ENCODE measurements at places on chromosomes 1 and 21.

DNA sequence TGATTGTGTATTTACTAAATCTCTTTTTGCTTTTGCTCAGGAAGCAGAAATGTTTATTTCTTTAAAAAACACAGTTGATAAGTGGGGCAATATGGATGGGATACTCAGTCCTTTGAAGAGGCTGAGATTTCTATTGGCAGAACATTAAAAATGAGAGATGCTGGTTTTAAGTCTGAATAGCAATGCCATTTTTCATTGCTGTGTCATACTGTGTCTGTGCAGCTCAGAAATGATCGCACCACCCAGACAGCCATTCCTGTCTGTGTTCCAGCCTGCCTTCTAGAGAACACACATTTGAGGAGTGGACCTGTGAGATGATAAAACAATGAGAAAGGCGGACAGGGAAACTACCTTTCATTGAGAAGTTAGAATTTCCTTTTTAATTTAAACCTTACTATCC lies 231.2 kb upstream of the USP24 start:
- no peak for DNase-seq

DNA sequence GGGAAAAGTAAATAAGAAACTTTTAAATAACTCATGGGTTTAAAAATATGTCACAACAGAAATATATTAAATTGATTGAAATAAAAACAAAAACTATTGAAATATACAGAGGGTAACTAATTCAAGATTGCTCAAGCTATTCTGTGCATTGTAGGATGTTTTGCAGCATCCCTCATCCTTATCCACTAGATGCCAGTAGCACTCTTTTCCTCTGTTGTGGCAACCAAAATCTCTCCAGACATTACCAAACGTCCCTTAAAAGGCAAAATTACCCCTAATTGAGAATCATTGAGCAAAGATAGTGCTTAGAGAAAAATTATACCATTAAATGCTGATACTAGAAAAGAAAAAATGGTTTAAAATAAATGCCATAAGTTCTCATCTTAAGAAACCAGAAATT lies 682.6 kb downstream of the RWDD3 start:
- DNase-seq = no peak

DNA sequence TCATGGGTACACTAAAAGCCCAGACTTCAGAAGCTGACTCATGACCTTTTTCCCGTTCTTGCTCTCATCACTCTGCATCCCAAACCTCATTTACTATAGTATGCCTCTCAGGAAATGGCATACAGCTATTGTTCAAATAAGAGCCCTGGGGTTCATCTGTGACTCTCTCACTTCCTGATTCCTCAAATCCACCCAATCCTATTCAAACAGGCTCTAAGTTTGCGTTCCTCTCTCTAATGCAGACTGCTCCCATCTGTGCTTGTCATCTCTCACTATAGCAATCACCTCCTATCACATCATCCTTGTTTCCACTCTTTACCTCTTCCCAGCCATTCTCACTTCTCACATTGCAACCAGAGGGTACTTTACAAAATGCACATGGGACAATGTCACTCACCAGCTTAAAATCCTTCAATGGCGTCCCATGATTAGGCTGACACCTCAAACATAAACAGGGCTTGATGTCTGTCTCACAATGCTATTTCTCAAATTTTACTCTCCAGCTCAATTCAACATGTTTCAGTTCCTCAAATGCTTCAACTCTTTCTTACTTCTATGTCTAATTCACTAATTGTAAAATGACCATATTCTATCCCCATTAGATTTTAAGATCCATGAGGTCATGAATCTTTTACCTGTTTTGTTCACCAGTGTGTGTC lies 408.4 kb downstream of the NTNG1 start:
- no peak for DNase-seq

GRCh38 chr1:16138772-16139221 lies 17.1 kb downstream of the EPHA2 start:
- no peak for DNase-seq

DNA sequence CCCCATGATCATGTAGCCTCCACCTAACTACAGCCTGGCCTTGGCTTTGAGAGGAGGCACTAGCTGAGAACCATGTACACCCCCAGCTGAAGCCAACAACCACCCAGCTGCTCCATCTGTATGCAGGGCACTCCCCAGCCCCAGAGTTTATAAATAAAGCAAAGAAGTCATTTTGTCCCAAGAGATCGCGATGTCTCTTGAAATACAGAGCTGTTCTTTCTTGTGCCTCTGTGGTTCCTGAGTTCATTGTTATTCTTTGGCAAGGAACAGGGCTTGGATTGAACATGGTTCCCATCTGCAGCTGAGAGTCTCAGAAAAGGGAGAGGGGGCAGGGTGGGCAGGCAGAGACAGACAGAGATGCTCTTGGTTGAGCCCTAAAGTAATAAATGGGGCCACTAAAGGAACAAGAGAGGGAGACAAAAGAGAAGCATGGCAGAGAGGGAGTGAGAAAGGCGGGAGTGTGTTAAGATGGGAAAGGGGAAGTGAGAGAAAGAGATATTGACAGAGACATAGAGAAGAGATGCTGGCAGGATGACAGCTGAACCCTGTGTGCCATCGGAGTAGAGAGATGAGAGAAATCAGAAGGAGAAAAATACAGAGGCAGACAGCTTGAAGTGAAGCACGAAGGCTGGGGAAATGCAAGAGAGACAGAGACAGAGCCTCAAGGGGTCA lies 63.3 kb downstream of the TNR start:
- DNase-seq = no peak

DNA sequence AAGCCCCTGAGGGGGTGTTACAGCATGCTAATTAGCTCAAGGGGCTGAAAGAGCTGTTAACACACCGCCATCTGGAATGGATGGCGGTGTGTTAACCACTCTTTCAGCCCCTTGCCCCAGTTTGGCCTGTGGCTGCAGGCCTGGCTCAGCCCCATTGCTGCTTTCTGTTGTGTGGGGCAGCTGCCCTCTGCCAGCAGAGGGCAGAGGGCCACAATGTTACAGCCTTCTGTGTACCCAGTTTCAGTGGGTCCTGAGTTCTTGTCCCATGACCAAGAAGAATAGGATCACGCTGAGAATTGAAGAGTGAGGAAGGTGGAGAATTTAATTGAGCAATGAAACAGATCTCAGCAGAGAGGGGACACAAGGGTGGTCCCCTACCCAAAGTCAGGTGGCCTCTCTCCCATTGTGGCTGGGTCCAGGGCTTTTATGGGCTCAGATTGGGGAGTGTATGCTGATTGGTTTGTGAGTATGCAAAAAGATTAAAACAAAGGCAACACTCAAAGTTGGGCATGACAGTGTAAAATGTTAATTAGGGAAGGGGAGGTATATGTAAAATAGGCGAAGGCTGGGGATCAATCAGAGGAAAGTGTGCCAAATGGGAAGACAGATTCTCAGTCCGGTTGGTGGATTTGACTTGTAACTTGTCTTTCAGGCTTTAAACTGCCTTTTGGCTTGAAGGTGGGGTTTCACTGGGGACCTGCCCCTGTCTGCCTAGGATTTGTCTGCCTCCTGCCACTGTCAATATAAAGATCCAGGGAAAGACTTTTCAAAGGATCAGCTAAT lies 142.2 kb downstream of the RABGAP1L start:
- DNase-seq = no peak

GRCh38 chr1:54401799-54402198 lies 4.4 kb downstream of the SSBP3 start:
- DNase-seq = no peak

DNA sequence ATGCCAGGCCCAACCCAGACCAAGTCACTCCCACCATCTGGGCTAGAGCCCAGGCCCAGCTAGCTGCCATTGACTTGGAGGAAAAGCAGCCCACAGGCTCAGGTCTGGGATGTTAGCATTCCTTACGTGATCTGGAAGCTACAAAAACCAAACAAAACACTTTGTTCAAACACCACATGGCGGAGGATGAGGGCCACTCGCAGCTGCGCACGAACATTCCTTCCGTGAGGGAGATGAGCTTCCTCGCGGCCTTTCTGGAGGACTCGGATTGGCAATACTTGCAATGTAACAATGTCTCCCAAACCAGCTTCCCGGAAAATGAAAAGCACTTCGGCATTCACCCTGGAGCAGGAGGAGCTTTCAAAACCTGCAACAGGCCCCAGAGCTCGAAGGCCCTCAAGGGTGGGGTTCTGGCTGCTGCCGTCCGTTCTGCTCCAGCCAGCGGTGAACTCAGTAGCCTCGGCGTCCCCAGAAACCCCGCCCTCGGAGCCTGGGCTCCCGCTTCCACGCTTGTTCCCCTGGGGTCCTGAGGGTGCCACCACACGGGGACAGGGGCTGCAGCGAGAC lies 40.5 kb downstream of the COL6A1 start:
- no peak for DNase-seq

DNA sequence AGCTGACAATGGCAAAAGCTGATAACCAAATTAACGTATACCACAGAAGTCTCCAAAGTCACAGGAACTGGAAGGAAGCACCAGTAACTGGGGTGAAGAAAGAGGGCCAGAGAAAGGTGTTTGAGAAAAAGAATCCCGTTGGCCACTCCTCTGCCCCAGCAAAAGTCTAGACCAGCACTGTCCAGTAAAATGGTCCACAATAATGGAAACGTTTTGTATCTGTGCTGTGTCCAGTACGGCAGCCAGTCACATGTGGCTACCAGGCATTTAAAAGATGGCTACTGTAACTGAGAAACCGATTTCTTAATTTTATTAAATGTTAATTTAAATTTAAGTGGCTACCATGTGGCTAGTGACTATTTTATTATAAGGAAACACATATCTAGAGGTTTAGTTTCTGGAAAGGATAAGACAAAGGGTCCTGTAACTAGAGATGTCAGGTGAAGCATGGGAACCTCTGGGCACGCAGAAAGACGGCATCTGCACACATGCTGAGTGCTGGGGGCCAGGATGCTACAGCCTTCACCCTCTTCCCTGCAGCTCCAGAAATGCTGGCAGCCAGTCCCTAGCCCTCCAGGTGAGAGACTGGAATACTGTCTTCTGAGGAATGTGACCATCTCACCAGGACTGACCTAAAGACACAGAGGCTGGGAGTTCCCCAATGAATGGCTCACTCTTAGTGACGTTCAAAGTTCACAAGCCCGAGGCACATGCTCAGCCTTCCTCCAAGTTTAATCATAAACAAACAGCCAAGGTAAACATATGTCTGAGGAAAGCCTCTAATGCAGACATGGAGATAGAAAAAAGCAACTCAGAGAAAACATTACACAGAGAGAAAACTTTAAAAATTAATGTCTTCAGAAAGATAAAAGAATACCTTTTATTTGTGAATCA lies 50.7 kb downstream of the JAK1 start:
- no peak for DNase-seq

GRCh38 chr1:29121936-29122681 lies 1.6 kb downstream of the TMEM200B start:
- no peak for DNase-seq

DNA sequence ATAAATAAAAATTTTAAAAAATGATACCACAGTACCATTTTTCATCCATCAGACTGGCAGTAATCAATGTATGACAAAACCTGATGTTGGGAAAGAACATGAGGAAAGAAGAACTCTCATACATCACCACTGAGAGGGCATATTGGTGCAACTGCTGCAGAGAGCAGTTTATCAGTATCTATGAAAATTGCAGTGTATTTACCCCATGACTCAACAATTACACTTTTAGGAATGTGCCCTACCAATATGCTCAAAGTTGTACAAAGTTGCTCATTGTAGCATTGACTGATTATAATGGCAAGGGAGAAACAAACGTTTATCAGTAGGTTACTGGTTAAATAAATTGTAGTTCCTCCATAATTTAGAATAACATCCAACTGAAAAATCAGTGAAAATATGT lies 36.7 kb downstream of the CATSPERE start:
- DNase-seq = no peak

DNA sequence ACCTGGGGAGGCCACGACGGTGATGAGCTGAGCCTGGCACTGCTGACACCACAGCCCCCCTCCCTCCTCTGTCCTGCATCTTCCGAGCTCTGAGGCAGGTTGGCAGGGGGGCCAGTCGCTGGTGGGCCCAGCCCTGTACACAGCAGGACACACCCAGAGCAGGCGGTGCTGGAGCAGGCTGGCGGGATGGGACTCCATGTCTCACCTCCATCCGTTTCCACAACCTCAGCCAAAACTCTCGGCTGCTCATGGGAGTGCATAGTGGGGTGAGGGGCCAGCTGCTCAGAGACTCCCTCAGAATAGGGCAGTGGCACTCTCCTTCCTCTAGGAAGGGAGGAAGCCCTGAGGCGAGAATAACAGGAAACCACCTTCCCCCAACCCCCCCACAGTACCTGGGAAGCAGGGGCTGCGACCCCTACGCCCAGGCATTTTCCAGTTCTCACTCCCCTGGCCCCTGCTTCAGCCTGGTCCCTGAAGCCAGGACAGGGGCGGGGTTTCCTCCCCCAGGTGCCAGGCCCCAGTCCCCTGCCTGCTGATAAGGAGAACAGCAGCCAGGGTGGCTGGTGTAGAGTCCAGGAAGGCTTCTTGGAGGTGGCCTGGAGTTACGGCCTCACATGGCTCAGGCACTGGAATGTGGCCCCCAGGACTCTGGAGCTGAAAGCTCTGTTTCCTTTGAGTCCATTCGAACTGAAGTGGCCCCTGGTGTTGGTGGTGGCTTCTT lies 3.2 kb upstream of the IBA57 start:
- no peak for DNase-seq

DNA sequence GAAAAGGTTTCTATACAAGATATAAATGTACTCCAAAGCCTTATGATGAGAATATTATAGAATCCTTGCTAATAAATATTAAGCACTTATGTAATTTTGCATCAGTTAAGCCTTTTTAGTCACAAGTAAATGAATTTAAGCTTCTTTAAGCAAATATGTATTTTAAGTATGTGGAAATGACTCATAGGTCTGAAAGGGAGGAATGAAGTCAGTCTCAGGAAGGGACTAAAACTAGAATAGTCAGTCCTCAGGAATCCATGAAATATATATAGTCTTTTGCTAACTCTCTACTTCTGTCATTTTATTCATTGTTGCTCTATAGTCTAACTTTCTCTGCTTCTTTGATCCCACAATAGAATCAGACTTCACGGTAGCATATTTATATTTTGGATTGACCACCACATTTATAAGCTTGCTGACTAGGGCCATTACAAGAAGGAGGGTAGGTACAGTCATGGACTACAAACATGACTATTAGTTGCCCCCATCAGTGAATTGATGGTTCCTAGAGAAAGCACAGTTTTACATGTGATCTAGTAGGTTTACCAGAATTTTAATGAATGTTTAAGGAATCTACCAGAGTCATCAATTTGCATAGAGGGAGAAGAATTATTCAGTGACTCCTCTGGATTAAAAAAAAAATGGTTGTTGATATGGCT lies 20.2 kb upstream of the RABGGTB start:
- DNase-seq = no peak

DNA sequence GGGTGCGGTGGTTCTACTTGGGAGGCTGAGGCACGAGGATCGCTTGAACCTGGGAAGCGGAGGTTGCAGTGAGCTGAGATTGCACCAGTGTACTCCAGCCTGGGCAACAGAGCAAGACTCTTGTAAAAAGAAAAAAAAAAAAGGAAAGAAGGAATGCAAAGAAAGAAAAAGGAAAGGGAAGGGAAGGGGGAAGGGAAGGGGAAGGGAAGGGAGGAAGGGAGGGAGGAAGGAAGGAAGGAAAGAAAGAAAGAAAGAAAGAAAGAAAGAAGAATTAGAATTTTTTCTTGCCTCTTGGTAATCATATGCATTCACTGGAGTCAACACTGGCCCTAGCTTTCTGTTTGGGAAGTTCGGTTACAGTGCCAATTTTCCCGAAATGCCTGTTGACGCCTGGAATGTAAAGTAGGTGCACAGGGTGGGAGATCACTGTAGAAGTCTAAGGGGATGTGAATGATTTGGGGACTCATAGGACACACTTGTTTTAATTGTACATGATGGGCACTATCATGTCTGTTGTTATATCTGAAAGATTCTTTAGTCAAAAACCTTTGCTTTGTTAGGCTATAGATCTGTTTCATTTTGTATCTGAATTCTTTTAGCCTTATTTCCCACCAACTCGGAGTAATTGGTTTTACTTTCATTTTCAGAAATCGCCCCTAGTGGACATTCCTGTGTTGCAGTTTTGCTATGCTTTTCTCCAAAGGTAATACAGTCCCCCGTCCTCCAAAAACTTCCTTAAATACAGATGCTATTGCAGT lies 59.8 kb upstream of the MORC3 start:
- peak; percentile 41 for DNase-seq

Data from activated CD4-positive, alpha-beta T cell treated with anti-CD3 and anti-CD28 coated beads, Interleukin-2, amount 50 U/mL, for 4 hours (primary cell).